ENCODE measurements at places on chromosomes 11 and 22.

- DNase-seq, result no peak
Measured at GRCh38 chr11:9396752-9397151, 12.3 kb downstream of the IPO7 start.

- DNase-seq, result no peak
Measured at GRCh38 chr11:46105134-46105628, 16.1 kb downstream of the PHF21A start.

DNA sequence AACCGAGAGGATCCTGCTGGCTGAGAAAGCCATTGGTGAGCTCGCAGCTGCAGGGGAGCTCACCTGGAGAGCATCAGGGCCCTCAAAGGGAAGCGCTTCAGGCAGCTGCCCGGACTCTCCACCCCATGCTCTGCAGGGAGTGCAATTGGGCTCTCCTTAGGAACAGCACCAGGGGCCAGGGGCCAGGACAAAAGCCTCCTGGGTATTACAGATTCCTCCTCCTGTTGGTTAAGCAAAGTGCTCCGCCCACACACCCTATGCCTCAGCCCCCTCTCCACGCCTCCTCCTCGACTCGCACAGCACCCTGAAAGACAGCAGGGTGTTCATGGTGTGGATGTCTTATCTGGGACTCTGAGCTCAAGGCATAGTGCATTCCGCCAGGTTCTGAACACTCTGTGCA lies 139.9 kb downstream of the SHANK2 start:
- no peak for DNase-seq

- DNase-seq, result no peak
Measured at GRCh38 chr11:35478471-35479091, 46.8 kb downstream of the PAMR1 start.

DNA sequence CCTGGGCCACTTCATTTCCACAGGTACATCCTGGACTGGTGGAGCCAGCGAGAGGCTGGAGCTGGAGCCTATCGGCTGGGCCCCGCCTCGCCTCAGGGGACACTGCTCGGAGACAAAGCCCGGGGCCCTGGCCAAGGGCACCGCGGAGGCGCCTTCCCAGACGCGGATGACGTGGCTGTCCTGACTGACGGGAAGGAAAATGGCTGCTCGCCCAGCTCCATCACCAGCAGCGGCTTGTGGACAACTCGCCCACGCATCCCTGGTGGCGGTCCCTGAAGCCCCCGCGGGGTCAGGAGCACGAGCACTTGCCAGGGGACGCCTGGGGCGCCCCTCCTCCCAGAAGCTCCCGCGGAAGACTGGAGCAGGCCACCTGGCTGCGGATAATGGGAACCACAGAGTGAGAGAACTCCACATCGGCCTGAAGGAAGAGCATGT lies 49.6 kb downstream of the CECR2 start:
- DNase-seq, result no peak
